ENCODE measurements at places on chromosomes 6 and 20.

GRCh38 chr6:33420491-33421343, 852 bp downstream of the SYNGAP1 start:
- DNase-seq: no peak

- DNase-seq: no peak
These were observed 34.5 kb downstream of the ABRACL start for GRCh38 chr6:139062932-139063646.

- DNase-seq: peak; percentile 4
These were observed 86.2 kb downstream of the PLEKHG1 start for GRCh38 chr6:150685860-150686259.

DNA sequence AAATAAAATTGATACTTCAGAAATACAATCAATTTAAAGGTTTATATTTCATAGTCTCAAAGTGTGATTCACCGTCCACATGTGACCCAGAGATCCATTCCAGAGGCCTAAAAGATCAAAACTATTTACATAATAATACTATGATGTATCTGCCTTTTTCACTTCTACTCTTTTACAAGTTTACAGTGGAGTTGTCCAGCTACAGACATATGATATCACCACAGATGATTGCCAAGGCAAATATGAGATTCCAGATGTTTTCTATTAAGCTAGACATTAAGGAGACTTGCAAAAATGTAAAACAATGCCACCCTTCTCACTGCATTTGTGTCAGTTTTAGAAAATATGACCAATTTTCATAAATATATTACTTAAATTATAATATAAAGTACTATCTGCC, 443.7 kb downstream of the GJA1 start:
- no peak for DNase-seq

GRCh38 chr20:50416269-50417022, 93.7 kb upstream of the PTPN1 start:
- DNase-seq: no peak

GRCh38 chr6:52304983-52305390, 20.4 kb upstream of the MCM3 start:
- no peak for DNase-seq

DNA sequence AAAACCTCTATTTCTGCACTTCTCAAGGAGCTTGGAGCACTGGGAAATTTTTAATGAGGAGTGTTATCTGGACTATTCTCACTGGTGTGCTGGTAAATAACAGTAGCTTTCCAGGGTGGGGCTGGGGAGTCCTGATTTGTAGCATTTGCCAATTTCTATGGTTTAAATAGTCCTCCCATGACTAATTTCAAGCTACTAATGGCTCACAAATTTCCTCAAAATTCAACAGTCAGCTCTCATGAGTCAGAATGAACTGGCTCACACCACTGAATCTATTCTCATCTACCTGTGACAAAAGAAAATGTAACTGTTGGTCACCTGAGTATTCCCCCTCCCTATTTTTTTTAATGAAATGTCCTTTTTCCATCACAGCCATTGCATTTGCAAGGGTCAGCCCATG, 449.6 kb downstream of the KIF16B start:
- no peak for DNase-seq

GRCh38 chr20:62739581-62740285, 31.1 kb downstream of the NTSR1 start:
- peak; percentile 43 for DNase-seq

GRCh38 chr20:13788167-13788834, 3.5 kb downstream of the NDUFAF5 start:
- peak; percentile 7 for DNase-seq

DNA sequence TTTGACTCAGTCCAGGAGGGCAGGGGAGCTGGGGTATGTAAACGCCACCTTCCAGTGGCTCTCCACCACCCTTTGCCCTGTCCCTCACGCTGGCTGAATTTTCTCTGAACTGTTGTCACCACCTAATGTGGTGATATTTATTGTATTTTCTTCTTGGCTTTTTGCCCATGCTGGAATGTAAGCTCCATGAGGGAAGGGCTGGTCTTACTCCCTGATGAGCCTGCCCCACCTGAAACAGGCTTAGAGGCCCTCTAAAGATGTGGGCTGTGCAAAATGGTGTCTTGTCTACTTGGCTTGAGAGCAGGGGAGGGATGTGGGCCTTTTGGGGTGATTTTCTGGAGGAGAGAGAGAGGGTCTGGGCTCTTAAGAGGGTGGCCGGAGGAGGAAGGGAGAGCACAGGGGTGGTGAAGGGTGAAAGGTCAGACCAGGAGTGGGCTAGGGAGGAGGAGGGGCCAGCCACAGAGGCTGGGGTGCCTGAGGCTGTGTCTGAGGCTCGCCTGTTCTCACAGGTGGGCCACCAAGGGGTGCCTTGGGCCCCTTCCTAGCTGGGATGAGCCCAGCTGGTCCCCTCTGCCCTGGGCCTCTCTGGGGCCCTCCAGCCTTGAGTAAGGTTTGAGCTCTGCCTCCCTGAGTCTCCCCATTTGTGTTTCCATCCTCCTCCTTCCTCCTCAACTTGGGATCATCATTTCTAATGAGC, 37.3 kb downstream of the SPDEF start:
- no peak for DNase-seq

DNA sequence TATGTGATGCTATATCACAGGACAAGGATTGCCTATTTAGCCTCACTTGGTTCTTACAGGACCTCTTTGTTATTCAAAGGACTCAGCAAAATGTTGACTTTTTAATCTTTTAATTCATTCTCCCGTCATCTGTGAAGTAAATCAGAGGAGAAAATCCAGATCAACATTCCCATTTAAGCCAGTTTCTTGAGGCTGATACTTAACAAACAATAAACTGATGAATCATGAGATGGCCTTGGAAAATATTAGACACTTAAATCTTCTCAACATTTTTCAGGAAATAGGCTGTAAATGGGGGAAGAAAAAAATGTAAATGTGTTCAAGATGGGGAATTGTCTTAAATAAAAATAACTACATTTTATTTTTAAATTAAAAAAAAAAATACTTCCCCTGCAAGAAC, 55.9 kb upstream of the UBR2 start:
- DNase-seq: no peak

DNA sequence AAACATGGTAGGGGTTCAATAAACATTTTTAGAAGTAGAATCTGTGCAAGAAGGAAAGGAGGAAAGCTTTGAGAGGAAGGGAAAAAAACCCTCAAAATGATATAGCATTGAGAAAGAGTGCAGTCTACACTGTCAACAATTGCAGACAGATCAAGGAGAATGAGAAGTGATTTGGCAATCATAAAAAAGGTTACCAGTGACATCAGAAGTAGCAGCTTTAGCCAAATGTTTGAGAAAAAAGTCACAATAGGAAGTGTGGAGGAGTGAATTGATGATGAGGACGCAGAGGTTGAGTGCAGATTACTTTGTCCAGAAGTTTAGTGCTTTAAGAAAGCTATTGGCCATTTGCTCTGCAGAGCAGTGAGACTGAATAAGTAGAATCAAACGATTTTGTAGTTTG, 155.0 kb downstream of the GJA1 start:
- no peak for DNase-seq
